Smooth muscle cell of the coronary artery (primary cell): ENCODE measurements at places on chromosomes 13 and 19. TPM values are rescaled to one million over a fixed set of nuclear protein-coding genes. Genes with fewer than 3 reads are reported as not detected.

The ZNF154 gene
- 4.4 and 4.9 TPM in 2 replicates for total RNA-seq

The FUT6 gene
- total RNA-seq = not detected in 2 replicates

The ADGRE3 gene
- total RNA-seq = not detected in 2 replicates

The TMEM255B gene
- total RNA-seq = 0.35 and 3.0 TPM in 2 replicates

The ZNF100 gene
- total RNA-seq = 0.94 and 2.6 TPM in 2 replicates

The CARD8 gene
- 11.0 and 12.7 TPM in 2 replicates for total RNA-seq

The PSG11 gene
- not detected in 2 replicates for total RNA-seq

The TMEM150B gene
- not detected in 2 replicates for total RNA-seq

The GPR108 gene
- total RNA-seq = 29.4 and 91.5 TPM in 2 replicates

The LYL1 gene
- 8.6 TPM in 1 of 2 replicates, not detected in the other for total RNA-seq

The SMIM44 gene
- total RNA-seq = not detected in 2 replicates

The ZNF763 gene
- total RNA-seq = 1.2 and 2.3 TPM in 2 replicates

The TJP3 gene
- total RNA-seq = not detected in 2 replicates

The TGFBR3L gene
- 1.3 TPM in 1 of 2 replicates, not detected in the other for total RNA-seq

The VSTM1 gene
- not detected in 2 replicates for total RNA-seq

The SIGLEC5 gene
- total RNA-seq = not detected in 2 replicates

The PDE4C gene
- 1.6 and 2.1 TPM in 2 replicates for total RNA-seq

The PGLYRP2 gene
- total RNA-seq = not detected in 2 replicates

The RYR1 gene
- total RNA-seq = under 0.01 and 0.12 TPM in 2 replicates

The SIGLEC7 gene
- not detected in 2 replicates for total RNA-seq

The LILRA2 gene
- total RNA-seq = not detected in 2 replicates

The PNMA8B gene
- 0.38 and 3.6 TPM in 2 replicates for total RNA-seq

The PRKCG gene
- total RNA-seq = 0.23 TPM in 1 of 2 replicates, not detected in the other

The NLRP9 gene
- not detected in 2 replicates for total RNA-seq

The ERFL gene
- under 0.01 TPM in 1 of 2 replicates, not detected in the other for total RNA-seq

The DIRAS1 gene
- total RNA-seq = 1.2 and 18.4 TPM in 2 replicates

The PRR20B gene
- total RNA-seq = not detected in 2 replicates

The MAP4K1 gene
- 0.08 TPM in 1 of 2 replicates, not detected in the other for total RNA-seq

The ZNF229 gene
- total RNA-seq = 7.1 and 16.7 TPM in 2 replicates

The NPHS1 gene
- total RNA-seq = not detected in 2 replicates

The ERVK3-1 gene
- 25.6 and 28.2 TPM in 2 replicates for total RNA-seq
